ENCODE measurements at places on chromosomes 1 and 21. TPM values are rescaled to one million over a fixed set of nuclear protein-coding genes. Genes with fewer than 3 reads are reported as not detected.

Gene LRRC71
- not detected for total RNA-seq

DNA sequence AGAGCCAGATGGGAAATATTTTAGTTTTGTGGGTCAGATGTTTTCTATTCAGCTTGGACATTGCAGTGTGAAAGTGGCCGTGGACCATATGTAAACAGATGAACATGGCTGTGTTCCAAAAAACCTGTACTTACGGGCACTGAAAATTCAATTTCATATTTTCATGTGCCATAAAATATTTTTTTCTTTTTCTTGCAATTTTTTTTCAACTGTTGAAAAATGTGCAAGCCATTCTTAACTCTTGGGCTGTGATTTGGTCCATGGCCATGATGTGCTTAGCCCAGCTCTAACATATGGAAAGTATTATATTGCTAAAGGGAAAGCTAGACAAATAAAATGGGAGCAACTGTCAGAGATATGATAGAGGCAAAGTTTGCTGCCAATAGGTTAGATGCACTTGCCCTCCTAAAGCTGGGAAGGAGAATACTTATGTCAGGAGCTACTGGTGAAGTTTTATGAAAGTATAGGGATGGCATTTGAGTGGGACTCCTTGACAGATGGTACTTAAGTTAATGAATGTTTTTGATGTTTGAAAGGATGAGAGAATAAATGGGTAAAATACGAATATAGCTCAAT is 240.3 kb downstream of the RYR2 start:
- no peak for DNase-seq
- no peak overlapping the region for H3K4me3 ChIP-seq
- no peak overlapping the region for H3K27ac ChIP-seq
- no peaks in the 10 kb centered on the region for H3K4me1 ChIP-seq

DNA sequence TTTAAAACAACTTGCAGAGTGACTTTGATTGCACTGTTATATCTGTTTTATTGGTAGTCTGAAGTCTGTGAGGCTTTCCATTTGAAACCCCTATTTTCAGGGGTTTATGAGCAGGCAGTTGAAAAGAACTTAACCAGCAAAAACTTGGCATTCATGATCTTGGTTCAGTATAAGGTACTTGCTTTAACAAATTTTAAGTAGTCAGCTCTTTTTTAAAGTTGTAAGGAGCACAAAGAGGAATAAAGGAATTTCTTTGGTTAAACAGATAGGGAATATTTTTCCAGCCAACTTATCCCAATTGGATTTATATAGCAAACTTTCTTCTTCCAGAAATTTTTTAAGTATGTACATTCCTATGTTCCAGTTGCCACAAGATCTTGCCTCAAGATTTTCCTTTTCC is 138.2 kb downstream of the RASAL2 start:
- H3K4me3 ChIP-seq: no peak overlapping the region
- no peaks in the 10 kb centered on the region for H3K27me3 ChIP-seq
- DNase-seq: no peak
- no peaks in the 10 kb centered on the region for H3K36me3 ChIP-seq
- peaks cover 20% of the 10 kb centered on the region for H3K4me1 ChIP-seq

GRCh38 chr1:207486198-207486597 is 9.8 kb upstream of the CR1 start:
- H3K4me1 ChIP-seq: peaks cover 8% of the 10 kb centered on the region
- H3K27ac ChIP-seq: no peak overlapping the region
- no peak overlapping the region for H3K4me3 ChIP-seq

Measured in Calu3 (cell line).